ENCODE measurements at places on chromosomes 2 and 18.

DNA sequence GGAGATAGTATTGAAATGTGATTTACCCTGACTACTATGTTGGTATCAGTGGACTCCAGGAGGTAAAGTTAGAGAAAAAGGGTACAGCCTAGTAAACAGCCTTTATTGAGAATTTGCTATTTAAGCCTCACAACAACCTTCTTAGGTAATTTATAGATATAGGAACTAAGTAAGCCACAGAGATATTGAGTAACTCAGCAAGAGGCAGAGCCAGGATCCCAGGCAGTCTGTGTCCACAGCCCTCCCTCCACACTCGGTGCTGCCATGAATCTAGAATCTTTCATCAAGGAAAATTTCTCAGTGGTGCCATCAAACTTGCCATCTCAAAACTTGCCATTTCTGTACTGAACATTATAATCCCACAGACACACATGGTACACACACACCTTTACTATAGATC, 170.9 kb downstream of the CAPN13 start:
- no peak for DNase-seq

DNA sequence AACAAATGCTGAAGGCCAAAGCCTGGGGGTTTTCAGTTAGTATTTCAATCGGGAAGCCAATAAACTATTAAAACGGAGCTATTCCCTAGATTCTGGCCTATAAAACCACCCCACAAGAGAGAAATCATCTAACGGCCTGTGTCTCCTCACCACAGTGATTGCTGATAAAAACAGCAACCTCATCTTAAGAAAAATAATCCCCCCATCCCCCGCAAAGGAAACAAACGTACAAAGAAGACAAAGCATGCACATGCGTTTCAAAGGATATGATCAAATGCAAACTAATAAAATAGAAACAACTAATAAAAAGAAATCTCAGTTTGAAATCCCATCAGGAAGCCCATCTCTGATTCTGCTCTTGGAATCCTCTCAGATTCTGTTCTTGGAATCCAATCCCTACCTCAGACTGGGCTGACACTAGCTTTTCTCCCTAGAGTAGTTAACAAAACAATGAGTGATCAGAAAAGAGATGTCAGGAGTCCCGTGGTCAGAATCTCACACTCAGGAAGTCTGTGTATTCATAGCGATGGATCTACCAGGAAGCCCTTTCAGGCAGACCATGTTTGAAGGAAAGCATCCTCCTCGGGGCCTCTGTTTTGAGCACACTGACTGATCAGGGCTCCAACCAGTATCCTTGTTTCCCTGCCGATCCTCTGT, 150.7 kb downstream of the THADA start:
- DNase-seq, result no peak

DNA sequence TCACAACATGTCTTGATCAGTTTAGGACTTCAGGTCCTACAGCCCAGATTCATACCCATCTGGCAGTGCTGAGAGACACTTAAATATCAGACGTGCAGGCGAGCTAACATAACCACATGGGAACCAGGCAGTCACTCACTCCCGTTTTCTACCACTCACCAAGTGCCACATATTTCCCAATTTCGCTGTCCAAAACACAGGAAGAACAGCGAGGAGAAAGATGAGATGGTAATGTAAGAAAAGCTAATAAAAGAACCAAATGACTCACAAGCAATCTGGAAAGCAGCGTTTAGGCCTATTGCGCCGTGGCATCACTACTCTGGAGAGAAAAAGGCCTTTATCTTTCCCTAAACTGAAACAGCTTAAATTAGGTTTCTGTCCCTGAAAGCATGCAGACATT, 647.8 kb upstream of the SLC39A10 start:
- DNase-seq, result no peak

GRCh38 chr2:205745661-205746419, 63.5 kb downstream of the NRP2 start:
- DNase-seq, result no peak

GRCh38 chr2:232980683-232981082, 32.4 kb downstream of the NGEF start:
- no peak for DNase-seq

DNA sequence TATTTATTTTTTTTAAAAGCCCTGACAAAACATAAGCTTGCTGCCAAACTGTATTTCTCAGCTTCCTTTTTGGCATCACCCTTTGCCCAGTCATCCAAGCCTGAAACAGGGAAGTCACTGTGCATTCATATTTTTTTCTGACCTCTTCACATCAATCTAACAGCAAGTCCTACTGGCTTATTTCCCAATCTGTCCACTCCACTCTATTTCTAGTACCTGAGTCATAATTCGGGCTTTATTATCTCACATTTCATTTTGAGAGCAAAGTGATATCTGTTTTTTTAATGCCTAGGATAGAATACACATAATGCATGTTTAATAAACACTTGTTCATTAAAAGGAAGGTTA, 5.1 kb downstream of the HNMT start:
- DNase-seq, result no peak

DNA sequence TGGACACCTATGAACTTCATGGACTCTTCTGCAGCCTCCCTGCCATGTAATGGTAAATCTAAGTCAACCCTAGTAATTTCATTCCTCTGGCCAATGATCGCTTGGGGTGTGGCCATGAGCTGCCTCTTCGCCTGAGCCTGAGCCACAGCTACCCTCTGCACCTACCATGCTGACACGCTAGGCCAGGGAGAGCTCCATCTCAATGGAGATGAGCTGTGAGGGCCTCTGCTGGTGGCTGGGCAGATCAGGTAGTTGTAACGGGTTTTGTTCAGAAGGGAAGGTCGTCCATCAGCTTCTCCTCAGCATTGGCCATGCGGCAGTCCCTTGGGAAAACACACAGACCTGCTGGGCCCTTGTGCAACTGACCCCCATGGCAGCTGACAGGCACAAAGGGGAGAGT, 24.4 kb downstream of the MPHOSPH10 start:
- no peak for DNase-seq

All from stimulated activated CD4-positive, alpha-beta T cell treated with anti-CD3 and anti-CD28 coated beads, Interleukin-1b, Interleukin-23, amount 100 ng/mL, for 4 hours (primary cell).